ENCODE measurements at places on chromosomes 13 and 19. TPM values are rescaled to one million over a fixed set of nuclear protein-coding genes. Genes with fewer than 3 reads are reported as not detected.

SCN1B gene
- 0.88 TPM for polyA plus RNA-seq

KLK12 gene
- polyA plus RNA-seq = not detected

C19orf33 gene
- 10.0 TPM for polyA plus RNA-seq

SIGLECL1 gene
- polyA plus RNA-seq = not detected

KLK1 gene
- polyA plus RNA-seq = 1.3 TPM

DNA sequence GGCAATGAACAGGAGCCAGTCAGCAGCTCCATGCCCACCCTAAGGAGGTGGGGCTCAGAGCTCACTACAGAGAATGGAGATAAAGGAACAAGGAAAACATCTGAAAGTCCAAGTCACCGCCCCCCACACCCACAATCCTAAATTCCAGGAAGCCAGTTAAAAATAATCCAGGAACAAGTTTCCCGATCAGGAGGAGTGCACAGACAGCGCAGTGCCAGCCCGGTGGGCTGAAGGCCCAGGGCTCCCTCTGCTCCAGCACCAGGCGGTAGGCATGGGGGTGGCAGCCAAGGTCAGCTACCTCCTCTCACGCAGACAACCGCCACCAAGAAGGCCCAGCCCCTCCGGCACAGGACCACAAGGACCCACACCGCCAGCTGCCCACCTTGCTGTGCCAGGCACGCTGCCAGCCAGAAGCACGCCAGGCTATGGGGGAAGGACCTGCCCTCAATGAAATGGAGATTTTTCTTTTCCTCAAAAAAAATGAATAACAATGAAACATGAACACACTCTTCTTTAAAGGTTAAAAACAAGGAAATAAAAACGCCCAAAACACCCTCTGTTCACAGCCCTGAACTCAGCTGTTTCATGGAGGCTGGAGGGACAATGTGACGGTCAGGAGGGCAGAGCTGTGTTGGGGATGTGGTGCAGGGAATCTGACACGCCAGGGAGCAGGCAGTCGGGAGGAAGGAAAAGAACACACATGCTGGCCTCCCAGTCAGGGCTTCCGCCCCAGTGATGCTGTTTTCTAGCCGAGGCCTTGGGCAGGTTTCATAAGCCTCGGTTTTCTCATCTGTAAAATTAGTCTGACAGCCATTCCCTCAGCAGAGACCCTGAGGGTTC, 11.0 kb downstream of the STK24 start:
- no peak for DNase-seq

DNA sequence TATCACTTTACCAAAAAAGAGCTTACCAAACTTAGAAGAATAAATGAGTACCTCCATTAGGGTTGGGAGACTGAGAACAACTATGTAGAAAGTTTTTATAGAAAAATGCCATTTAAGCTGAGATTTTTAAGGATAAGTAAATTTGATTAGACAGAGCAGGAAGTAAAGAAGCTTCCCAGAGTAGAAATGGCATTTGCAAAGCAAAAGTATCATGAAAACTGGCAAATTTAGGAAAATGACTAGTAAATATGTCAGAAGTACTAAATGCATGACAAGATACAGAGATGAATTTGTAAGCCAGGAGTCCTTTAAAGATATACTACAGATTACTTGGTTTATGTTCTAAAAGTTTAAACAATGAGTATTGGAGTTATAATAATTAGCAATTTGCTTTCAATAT, 2581.8 kb downstream of the PCDH9 start:
- DNase-seq = no peak

GRCh38 chr13:31175847-31176532, 14.3 kb upstream of the HSPH1 start:
- DNase-seq = no peak

DNA sequence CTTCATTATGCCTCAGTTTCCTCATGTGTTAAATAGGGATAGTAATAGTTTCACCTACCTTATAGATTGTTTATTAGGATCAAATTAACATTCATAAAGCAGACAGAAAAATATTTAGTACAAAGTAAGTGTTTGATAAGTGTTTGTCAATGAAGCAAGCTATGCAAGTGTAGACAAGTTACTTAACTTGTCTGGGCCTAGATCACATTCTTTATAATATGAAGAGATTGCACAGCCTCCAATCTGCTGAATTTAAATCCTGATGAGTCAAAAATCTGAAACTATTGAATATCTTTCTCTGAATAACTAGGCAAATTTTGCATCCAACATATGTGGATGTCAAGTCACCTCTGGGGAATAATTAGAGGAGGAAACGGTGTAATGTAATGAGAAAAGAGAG, 170.5 kb downstream of the MZT1 start:
- no peak for DNase-seq

DNA sequence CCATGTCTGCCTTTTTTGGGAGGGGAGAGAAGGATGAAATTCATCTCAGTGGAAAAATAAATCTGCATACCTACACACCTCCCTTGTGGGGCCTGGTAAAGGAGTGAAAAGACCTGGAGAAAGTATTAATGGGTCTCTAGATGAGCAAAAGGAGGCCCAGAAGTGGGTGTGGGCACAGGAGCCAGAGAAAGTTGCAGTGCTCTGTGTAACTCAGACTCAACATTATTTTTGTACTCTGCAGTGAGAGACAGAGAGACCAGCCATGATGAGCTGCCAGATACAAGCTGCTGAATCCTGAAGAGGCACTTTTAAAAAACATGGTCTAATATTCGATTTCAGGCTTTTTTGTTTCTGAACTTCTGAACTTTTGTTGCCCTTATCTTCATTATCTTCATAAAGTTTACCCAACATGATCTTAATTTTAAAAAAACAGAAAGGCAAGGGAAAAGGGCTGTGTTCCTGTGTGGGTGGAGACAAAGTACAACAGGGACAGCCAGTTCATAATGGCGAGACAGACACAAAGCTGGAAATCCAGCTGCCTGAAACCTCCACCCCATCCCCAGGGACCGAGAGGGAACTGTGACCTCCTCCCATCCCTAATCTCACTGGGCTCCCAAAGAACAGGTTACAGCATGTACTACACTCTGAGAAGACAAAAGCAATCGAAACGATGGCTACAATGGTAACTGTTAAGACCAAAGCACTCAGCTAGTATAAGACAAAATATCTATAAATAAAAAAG, 77.2 kb downstream of the KLF12 start:
- no peak for DNase-seq

GRCh38 chr13:102033857-102034331, 368.0 kb downstream of the FGF14 start:
- DNase-seq = peak; percentile 19

GRCh38 chr13:92560883-92561282, 665.7 kb upstream of the GPC6 start:
- no peak for DNase-seq

DNA sequence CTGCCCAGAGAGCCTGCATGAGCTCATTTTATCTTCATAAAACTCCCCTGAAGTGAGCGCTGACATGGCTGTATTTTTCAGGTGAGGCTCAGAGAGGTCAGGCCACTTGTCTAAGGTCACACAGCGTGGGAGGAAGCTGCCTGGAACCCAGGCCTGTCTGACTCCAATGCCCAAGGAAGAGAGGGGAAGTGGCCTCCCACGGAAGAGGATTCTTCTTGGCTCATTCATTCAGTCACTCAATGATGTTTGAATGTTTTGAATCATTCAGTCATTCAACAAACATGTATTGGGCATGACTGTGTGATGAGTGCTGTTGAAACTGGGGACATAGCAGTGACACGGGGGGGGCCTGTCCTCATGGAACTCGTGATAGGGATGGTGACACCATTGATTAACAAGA, 12.0 kb downstream of the ACTL9 start:
- DNase-seq = no peak

DNA sequence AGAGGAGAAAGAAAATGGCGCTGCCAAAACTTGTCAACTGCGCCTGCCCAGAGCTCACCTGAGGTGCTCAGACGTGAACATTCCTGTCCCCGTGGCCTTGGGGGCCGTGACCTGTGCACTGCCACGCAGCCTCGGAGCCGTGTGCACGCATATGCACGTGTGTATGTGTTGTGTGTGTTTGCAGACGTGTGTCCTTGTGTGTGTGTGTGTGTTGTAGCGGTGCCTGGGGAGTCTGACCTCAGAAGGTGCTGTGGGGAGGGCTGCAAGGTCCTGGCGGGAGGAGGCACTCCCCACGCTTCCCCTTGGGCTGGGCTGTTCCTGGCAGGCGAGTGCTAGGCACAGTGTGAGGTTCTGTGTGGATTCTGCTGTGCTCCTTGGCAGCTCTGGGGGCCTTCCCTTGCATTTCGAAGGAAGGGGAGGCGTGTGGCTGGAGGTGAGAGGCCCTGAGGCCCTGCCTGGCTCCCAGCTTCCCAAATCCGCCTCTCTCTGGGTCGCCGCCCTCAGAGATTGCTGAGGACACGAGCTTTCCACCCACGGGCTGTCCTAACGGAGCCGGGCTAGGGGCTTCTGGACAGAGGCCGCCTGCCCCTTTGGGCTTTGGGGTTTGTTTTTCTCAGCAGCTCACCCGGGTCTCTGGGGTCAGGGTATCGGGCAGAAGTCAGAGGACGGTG, 4.5 kb downstream of the BSG start:
- no peak for DNase-seq

DNA sequence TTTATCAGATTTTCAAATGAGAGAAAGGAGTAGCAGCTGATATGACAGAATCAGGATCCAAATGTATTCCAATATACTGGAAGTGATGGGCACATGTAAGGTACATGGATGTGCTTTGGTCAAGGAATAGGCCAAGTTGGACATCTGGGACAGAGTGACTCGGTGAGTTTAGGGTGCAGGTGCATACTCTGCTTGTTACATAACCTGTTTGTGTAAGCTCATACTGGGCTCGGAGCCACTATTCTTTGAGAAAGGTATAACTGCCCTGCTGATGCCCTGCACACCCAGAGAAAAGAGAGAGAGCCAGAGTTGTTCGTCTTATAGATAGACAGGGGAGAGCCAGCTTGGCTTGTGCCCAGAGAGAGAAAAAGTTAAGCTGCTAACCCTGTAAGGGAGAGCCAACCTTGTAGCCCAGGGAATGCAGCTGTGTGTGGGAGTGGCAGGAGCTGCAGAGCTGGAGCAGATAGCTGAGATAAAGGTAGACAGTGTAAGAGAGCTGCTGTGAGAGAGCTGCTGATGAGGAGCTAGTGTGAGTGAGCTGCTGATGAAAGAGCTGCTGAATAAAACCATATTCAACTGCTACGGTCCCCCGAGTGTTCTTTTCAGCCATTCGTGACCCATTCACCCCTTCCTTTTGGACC, 40.7 kb upstream of the N4BP2L1 start:
- DNase-seq = no peak

GRCh38 chr19:28403690-28404089, 809.3 kb downstream of the UQCRFS1 start:
- no peak for DNase-seq

Data from renal cortex interstitium (tissue), 15 donors.